ENCODE measurements at places on chromosomes 4 and X.

DNA sequence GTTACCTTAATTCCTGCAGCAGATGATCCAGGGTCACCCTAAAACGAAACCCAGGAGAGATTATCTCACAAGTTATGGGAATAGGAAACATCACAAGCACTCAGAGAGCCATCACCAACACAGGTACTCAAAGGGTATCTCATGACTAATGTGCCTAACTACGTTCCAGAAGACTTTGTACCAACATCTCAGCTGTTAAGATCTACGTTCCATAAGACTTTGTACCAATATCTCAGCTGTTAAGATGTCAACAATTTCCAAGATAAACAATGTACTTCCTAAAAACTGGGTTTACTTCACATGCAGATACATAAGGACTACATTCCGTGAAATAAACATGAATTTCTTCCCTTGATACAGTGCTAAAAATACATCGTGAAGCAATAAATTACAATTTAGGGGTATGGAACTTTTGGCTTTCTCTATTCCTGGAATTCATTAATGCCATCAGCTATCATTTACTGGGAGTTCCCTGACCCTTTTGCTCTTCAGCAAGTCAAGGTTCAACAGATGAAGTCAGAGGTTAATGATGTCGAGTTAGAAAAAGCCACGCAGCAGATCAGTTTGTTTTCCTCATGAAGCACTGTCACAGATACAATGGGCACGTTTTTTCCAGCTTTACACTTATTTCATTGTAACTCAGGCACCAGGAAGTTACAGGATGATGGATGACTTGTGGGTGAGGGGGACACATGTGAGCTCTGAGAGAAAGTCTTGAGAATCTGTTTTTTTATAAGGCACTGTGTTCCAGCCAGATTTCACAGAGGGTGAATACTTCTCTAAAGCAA is 127.0 kb upstream of the ETNPPL start:
- DNase-seq = no peak

GRCh38 chrX:107451731-107452130 is 2.3 kb downstream of the FRMPD3 start:
- DNase-seq = no peak

DNA sequence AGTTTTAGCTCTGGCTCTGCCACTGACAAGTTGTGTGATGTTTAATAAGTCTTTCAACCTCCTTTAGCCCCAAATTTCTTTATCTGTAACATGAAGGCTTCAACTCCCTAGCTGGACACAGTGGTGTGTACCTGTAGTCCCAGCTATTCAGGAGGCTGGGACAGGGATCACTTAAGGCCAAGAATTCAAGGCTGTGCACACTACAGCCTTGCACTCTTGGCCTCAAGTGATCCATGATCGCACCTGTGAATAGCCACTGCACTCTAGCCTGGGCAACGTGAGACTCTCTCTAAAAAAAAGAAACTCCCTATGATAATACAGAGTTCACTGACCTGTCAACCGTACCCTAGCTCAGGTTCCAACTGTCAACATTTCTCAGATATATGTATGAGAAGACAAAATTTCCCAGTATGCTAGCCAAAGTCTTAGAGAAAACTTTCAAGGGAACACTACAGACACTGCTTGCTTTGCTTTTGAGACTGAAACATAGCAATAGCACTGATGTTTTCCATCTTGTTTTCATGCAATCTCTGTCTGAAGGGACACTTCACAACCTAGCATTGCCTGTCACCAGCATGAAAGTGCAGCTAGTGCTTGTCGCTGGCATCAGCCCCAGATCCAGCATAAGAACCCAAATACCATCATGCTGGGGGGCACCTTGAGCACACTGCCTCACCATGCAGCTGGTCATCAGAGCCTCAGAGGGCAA is 51.6 kb upstream of the PTPN13 start:
- DNase-seq = no peak

GRCh38 chr4:141275834-141276233 is 55.1 kb downstream of the ZNF330 start:
- no peak for DNase-seq

- peak; percentile 85 for DNase-seq
Observed at GRCh38 chrX:103687073-103687695, 685 bp upstream of the MORF4L2 start.

DNA sequence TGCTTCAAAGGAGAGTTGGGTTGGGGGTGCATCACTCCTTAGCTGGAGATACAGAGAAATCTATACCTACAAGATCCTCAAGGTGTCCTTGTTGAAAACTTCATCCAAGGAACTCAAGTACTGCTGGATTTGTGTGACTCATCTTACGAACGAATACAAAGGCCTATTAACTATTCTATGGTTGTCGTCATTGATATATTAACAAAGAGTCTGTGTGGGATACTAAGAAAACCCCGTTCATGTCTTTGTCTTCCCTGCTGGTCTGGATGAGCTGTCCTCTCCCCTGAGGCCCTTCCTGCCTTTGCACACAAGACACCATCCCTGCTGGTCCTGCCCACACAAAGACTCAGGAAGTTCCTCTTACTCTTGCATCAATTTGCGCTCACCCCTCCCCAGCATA is 54.9 kb upstream of the IRF2 start:
- no peak for DNase-seq

DNA sequence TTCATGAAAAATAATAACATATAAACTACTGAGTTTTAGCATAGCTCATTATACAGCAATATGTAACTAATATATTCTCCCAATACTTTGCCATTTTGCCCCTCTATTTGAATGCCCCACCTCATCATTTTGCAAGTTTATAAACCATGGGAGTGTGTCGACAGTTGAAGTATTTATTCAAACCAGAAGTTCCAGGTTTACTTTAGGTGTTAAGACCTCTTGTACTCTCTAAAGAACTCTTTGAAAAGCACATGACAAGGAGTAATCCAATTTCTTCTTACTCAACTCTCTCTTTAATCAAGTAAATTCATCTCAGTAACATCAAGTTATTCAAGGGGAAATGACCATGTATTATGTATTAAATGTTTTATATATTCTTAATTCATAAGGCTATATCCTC is 240.7 kb downstream of the COX18 start:
- no peak for DNase-seq

- no peak for DNase-seq
Observed at GRCh38 chrX:29299684-29300083, 712.4 kb downstream of the IL1RAPL1 start.

DNA sequence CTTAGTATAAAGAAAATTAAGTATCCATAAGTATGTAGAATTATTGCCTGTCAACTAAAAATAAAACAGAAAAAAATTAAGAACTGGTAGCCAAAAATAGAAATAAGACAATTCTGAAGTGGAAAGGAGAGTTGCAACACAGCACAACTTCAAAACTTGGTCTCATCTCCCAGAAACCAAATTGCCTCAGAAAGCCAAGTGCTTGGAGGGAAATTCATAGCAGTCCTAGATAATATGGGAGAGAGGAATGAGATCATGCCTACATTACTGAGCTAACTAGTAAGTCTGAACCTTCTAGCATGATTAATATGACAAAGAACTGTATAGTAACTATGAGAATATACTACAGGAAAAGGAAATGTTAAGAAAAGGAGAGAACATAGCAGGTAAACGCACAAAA is 256.5 kb downstream of the LDB2 start:
- DNase-seq = no peak

DNA sequence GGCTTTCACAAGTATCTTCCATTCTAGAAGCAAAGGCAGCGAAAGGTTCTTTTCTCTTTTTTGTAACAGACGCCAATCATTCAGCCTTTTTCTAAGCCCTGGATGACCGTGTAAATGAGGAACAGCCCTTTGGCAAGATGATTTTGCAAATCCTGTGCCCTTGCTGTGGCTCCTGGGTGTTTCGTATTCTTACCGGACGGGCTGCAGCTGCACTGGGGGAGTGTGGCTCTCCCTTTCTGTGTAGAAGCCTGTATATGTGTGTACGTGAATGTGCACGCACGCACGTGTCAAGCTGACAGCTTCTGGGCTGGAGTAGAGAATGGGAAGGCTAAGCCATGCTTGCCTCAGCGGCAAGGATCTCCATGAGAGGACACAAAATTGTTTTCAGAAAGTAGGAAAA is 8.2 kb downstream of the GRPEL1 start:
- no peak for DNase-seq

GRCh38 chrX:153800746-153801145 is 6.3 kb downstream of the SSR4 start:
- DNase-seq = no peak

GRCh38 chr4:144820728-144821085 is 174.8 kb downstream of the HHIP start:
- no peak for DNase-seq

GRCh38 chrX:6885396-6885795 is 262.1 kb upstream of the STS start:
- no peak for DNase-seq
